Stimulated activated CD8-positive, alpha-beta memory T cell treated with anti-CD3 and anti-CD28 coated beads, Interleukin-15, amount 100 ng/mL, for 48 hours (primary cell): ENCODE measurements at places on chromosomes 7 and 10.

GRCh38 chr10:100873146-100873826 lies 39.5 kb upstream of the SLF2 start:
- no peak for DNase-seq

DNA sequence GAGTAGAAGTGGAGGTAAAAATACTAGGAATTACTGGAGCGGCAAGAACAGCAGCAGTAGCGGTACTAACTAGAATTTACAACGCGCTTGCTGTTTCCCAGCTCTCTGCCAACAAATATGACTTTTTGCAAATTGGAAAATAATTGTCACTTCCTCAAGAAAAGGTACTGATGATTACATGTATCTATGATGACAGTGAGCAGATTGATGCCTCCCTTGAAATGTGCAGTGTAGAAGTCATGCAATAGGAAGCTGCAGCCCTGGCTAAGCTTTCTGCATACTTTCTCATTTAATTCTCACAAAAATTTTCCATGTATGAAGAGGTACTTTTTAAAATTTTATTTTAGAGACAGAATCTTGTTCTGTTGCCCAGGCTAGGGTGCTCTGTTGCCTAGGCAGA lies 49.9 kb downstream of the ANK3 start:
- DNase-seq, result no peak

- no peak for DNase-seq
Measured at GRCh38 chr7:108331971-108332370, 124.3 kb downstream of the NRCAM start.

DNA sequence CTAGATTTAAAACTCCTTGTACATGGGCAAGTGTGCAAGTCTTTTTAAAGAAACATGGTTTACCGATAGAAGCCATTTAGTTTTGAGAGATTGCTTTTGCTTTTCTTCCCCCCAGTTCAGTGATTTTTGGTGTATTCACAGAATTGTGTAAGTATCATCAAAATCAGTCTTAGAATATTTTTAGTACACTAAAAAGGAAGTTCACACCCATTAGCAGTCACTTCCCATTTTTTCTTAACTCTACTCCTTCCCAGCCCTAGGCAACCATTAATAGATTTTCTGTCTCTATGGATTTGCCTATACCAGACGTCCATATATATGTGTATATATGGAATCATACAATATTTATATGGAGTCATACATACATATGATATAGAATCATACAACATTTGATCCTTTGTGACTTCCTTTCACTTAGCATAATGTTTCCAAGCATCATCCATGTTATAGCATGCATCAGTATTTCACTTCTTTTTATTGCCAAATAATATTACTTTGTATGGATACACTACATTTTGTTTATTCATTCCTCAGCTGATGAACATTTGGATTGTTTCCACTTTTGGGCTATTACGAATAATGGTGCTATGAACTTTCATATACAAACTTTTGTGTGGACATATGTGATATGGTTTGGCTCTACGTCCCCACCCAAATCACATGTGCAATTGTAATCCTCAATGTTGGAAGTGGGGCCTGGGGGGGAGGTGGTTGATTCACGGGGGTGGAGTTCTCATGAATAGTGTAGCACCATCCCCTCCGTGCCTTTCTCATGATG lies 16.5 kb upstream of the ARL4A start:
- no peak for DNase-seq

- DNase-seq, result no peak
Measured at GRCh38 chr10:71999360-72000072, 35.3 kb downstream of the CHST3 start.

GRCh38 chr7:121394709-121395140 lies 1.4 kb downstream of the FAM3C start:
- DNase-seq, result no peak

DNA sequence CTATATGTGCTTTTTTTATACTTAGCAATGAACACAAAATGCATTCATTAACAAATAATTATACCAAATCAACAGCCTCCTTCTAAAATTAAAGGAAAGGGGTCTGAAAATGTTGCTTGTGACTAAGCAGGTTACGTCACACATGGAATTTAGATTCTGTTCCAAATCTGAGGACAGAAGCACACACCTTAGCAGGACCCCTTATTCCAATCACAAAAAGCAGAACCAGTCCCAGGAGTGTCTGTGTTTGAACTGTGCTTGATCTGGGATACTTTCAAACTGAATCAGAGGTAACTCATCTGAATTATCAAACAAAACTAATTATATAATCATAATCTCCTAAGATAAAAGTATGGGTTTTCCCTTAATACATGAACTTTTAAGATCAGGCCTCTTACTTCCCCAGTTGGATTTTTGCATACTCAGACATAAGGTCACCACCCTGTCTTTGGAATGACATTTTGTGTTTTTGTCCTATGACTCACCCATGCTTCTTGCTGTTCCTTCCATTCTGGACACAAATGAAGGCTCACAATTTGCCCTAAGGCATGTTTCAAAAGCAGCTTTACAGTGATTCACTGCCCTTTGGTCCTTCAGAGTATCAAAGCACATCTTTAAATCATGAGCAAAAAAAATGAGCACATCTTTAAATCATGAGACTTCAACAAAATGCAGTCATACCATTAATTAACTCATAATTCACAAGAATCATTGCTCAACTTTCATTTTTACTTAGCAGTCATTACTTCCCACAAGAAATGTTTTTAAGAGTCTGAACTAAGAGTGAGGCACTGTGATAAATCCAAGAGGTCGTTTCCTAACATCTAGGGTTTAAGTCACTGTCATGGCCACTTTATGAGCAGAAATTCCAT lies 35.5 kb downstream of the SEMA3C start:
- no peak for DNase-seq

DNA sequence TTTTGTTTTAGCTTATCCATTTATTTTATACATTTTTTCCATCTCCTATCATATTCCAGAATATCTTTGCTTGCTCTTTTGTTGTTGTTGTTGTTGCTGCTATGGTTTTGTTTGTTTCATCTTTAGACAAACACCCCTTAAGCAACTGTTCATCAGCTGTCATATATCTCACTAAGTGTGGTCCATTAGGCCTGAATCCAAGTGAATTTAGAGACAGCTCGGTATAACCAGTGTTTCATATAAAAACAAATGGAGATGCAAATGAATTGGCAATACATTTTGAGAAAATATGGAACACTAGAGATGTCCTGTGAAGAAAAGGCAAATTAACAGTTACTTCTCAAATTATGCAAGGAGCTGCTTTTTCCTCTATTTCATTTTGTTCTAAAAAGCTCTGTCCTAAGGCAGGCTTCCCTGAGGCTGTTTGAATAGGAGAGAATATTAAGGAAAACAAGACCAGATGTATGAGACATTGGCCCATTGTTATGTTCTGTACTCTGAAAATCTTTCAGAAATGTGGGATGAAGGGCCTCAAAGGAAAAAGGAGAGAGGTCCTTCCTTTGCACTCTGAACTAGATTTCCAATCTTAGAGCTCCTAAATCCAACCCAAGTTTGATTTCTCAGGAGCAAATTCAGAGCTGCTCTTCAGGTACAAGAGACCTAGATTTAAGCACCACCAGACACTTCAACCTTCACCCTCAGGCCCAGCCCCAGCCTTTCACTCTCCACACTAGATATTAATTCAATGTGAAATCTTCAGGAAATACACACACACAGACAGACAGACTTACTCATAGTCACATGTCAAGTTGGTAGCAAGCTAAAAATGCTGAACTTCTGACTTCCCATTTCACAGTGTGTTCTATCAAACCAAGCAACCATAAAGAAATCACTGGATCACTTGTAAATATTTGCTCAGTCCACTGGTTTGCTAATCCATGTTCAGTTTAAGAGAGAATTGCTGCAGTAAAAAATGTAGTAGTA lies 5.4 kb downstream of the TFEC start:
- DNase-seq, result no peak

- DNase-seq, result no peak
Measured at GRCh38 chr10:31062856-31063255, 31.2 kb upstream of the ZNF438 start.

GRCh38 chr10:4189281-4189680 lies 404.3 kb upstream of the KLF6 start:
- no peak for DNase-seq

DNA sequence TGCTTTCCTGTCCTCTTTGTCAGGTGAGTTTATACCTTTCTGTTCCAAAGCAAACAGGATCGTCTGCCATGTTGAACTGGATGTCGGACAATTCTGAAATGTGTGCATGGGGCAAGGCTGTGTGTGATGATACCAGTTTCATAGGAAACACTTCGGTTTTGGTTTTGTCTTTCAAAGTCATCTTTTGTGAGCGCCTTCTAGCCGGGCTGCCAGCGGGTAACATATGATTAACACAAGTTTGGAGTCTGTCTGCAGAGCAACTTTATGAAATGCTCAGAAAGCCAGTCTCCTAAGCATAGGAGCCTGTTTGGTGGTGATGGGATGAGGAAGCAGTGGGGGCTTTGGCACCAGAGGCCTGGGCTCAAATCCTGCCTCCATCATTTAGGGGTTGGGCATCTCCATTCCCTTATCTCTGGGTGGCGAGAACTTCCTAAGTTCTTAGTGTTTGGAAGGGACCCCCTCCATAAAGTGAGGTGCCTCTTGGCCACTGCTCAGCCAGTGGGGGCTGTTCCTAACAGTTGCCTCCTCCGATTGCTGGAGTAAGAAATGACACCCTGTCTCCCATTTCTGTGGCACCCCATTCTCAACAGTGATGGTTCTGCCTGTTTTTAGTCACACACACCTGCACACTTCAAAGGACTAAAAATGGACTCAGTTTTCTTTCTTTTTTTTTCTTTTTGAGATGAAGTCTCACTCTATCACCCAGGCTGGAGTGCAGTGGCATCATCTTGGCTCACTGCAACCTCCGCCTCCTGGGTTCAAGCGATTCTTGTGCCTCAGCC lies 36.8 kb downstream of the CUX1 start:
- DNase-seq, result no peak

DNA sequence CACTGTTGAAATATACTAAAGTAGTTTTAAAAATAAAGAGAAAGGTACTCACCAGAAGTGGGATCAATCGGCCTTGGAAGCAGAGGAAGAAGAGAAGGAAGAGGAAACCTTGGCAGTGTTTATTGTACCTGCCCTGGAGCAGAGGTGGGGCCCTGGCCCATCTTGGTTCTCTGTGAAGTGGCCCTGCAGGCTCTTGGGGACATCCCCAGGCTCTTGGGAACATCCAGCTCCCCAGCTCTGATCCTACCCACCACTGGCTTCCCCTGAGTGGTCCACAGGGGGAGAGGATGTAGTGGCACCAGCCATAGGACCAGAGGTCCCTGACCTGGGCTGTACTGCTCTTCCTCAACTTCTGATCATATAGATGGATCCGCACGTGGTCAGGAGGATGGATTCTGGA lies 22.3 kb upstream of the RET start:
- DNase-seq, result no peak

GRCh38 chr10:95312257-95312656 lies 21.5 kb upstream of the PDLIM1 start:
- no peak for DNase-seq

- no peak for DNase-seq
Measured at GRCh38 chr7:156642306-156643045, 1.9 kb downstream of the RNF32 start.

DNA sequence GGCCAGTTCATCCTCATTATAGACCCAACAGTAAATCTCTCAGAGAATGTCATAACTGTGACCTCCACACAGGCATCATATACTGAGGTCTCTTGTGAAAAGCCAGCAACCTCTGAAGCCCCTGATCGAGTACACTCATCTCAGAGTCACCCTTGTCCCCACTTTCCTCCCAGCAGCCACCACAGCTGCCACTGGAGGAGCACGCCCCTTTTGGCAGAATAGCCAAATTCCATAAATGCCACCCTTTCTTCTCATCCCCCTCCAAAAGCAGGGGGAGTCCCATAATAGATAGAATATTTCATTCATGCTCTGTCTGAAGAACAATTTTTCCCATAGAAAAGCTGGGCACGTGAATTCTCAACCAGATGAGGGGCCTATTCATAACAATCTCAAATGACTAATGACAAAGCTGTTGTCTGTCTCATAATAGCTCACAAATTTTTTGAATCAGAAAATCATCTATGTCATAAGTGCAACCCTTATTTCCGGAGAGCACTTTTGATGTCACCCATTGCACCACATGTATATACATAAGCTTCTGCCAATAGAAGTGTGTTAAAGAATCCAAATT lies 47.4 kb downstream of the SGMS1 start:
- no peak for DNase-seq

DNA sequence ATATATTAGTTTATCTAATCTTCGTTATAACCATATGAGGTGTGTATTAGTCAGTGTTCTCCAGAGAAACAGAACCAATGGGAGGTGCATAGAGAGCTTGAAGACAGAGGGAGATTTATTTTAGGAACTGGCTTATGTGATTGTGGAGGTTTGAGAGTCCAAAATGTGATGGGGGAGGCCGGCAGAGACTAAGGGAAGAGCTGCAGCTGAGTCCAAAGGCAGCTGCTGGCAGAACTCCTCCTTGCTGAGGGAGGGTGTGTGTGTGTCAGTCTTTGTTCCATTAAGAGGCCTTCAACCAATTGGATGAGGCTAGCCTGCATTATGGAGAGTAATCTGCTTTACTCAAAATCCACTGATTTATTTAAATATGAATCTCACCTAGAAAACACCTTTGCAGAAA lies 165.1 kb downstream of the SH3PXD2A start:
- no peak for DNase-seq

DNA sequence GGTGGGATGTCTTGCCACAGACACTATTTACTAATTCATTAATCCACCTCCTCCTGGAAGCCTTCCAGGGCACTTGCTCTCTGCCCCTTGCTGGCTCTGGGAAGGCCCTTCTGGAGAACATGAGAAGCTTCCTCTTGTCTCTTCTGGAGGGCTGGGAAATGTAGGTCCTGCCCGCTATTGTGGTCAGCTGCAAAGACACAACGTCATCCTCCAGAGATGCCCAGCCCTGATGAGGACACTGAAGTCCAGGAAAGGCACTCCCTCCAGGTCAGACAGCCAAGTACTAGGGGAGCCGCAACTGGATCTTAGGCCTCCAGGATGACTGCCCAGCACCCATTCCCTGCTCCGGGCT lies 9.6 kb upstream of the TACR2 start:
- no peak for DNase-seq

- DNase-seq, result no peak
Measured at GRCh38 chr10:4526311-4526731, 299.7 kb upstream of the AKR1E2 start.

DNA sequence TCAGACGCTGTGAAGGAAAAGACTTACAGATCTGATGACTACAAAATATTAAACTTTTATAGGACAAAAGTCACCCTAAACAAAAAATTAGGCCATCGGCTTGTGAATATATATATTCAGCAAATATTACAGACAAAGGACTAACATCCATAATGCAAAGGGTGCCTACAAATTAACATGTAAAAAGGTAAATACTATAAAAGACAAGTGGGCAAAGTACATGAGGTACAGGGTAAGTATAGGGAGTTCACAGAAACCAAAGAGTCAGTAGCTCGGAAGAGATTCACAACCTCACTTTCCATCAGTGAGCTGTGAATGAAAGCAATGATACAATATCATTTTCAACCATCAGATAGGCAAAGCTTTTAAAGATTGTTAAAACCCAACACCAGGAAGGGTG lies 16.7 kb upstream of the KLF14 start:
- no peak for DNase-seq

DNA sequence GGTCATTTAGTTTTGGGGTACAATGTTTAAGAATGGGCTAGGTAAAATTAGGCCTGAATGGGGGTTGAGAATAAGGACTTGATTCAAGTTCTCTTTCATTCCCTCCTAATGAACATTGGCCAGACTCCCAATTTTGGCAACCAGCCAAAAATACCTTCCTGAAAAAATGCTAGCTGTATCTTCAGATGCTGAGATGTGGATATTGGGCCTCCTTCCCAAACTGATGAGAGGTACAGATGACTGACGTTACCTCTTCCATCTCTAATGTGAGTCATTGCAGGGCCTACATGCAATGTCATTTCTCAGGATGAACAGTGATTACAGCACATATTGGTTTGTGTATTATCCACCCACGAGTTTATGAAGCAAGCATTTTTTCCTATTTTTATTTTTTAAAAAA lies 151.6 kb downstream of the SND1 start:
- no peak for DNase-seq
